ENCODE measurements at places on chromosomes 11 and 22.

- DNase-seq: no peak
These were observed 46.8 kb downstream of the PKNOX2 start for GRCh38 chr11:125211191-125211947.

DNA sequence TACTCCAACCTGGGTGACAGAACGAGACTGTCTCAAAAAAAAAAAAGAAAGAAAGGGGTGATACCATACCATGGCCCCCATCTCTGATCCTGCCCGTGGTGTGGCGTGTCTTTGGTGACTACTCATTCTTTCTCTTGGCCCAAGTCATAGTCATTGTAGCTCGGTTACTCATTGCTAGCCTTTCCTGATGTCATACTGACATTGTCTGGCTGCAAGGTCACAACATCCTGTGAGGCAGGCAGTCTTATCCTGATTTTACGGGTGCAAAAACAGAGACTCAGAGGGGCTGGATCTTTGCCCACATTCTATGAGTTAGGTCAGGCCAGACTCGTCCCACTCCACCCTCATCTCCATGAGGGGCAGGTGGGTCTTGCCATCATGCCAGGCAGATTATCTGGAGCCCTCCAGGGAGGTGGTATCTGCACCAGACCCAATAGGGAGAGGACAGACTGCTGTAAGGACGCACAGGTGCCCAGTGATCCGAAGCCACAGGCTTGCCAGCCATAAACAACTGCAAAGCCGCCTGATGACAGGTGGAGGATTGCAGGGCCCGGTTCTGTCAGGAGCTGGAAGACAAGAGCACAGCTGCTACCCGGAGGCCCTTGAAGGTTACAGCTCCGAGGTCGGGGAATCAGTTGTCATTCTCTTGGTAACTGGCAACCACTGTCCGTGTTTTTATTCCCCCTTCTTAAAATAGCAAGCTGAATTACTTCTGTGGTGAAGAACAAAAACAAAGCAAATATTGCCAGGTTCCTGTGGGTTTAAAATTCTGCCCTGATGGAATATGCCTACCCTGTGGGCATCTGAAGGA lies 13.8 kb downstream of the TOM1 start:
- no peak for DNase-seq

DNA sequence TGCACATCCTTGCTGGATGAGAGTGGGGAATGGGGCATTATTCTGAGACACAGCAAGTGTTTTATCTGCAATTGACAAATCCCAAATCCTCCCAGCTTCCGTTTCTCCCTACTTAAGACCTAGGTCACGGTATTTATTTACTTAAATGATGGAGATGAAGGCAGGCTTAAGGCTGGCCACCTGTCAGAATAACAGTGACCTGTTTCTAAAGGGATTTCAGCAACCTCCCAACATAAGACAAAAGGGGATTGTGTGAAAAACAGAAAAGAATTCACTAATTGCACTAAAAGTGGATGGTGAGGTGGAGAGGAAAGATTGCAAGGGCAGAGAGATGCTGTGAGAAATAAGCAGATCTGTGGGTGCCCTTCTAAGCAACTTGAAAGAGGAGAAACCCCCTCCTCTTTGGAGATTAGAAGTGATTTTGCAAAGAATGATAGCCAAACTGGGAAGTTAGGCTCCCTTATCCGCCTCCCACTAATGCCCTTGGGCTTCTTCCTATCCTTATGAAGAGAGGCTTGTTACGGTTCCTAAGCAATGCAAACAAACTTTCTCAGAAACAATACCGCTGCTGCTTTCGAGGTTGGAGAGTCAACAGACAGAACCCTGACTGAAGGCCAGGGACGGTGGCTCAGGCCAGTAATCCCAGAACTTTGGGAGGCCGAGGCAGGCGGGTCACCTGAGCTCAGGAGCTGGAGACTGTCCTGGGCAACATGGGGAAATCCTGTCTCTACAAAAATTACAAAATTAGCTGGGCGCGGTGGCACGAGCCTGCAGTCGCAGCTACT lies 84.3 kb downstream of the ARL14EP start:
- DNase-seq: no peak

DNA sequence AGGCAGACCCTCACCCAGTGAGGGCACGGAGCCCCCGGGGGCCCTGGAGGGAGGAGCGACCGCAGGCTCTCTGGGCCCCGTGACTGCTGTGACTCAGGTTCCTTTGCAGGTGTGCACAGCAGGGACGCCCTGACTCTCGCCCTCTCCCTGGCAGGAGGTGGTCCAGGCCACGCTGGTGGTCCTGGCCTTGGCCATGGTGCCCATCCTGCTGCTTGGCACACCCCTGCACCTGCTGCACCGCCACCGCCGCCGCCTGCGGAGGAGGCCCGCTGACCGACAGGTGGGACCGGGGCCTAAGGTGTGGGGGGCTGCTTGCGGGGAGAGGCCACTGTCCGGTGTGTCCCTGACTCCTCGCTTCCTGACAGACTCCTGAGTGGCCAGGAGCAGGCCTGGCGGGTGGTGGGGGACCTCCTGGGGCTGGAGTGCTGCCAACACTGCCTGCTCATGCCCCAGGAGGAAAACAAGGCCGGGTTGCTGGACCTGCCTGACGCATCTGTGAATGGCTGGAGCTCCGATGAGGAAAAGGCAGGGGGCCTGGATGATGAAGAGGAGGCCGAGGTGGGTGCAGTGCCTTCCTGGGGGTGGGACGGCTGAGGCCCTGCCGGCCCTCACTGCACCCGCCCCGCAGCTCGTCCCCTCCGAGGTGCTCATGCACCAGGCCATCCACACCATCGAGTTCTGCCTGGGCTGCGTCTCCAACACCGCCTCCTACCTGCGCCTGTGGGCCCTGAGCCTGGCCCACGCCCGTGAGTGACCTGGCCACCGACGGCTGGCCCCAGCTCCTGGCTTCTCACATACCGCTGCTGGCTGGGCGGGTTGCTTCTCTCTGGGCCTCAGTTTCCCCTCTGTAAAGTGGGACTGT lies 10.9 kb downstream of the TCIRG1 start:
- DNase-seq: no peak

DNA sequence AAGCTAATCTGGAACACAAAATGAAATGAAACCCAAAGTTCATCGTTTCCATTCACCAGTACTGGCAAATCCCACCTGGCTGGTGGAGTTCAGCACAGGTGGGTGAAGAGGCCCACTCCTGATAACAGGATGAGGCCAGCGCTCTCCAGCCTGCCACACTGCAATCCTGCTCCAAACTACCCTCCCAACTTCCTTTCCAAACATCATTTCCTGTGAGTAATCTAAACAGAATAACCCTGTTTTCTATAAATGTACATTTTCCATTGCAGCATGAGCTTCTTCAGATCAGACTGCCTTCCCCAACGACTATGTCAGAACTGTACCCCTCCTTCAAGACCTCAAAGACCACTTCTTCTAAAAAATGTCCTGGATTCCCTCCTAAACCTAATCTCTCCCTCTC lies 15.9 kb upstream of the NFRKB start:
- DNase-seq: no peak

DNA sequence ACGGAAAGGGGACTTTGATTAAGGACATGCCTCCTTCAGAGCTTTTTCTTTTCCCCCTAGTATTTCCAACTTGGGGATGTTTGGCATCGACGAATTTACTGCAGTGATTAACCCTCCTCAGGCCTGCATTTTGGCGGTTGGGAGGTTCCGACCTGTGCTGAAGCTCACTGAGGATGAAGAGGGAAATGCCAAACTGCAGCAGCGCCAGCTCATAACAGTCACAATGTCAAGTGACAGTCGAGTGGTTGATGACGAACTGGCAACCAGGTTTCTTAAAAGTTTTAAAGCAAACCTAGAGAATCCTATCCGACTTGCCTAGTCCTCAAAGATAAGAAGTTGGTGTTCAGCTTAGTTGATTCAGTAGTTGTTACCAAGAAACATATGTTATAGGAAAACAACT lies 78.4 kb downstream of the PDHX start:
- DNase-seq: no peak

- DNase-seq: no peak
These were observed 12.9 kb upstream of the FAT3 start for GRCh38 chr11:92211576-92212167.

GRCh38 chr11:117427356-117427874 lies 99.8 kb downstream of the CEP164 start:
- DNase-seq: no peak

Measured in keratinocyte (primary cell).